EH (cell line): ENCODE measurements at places on chromosomes 4 and X.

DNA sequence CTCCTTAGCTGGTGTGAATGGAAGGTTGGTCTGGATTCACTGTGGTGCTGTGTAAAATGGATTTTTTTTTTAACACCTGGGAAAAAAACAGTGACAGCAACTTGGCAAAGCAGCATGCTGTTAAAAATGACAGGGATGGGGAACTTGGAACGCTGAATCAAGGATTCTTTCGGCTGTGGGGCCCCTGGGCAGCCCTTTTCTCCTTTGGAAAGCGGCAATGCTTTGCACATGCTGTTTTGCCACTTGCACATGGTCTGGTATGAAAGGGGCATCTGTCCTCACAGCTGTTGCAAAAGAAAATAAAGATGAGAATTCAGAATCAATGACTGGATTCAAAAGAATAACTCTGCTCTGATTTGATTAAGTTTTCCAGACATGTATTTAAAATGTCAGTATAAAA is 10.7 kb upstream of the PIGA start:
- no peak for DNase-seq

DNA sequence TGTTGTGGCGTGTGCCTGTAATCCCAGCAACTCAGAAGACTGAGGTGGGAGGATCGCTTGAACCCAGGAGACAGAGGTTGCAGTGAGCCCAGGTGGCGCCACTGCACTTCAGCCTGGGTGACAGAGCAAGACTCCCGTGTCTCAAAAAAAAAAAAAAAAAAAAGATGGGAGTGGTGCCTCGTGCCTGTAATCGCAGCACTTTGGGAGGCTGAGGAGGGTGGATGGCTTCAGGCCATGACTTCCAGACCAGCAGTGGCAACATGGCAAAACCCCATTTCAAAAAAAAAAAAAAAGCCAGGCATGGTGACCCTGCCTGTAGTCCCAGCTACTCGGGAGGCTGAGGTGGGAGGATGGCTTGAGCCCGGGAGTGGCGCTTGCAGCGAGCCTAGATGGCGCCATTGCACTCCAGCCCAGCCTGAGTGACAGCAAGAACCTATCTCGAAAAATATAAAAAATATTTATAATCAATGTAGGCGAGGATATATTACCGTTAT is 27.0 kb downstream of the EIF2S3 start:
- peak; percentile 67 for DNase-seq

DNA sequence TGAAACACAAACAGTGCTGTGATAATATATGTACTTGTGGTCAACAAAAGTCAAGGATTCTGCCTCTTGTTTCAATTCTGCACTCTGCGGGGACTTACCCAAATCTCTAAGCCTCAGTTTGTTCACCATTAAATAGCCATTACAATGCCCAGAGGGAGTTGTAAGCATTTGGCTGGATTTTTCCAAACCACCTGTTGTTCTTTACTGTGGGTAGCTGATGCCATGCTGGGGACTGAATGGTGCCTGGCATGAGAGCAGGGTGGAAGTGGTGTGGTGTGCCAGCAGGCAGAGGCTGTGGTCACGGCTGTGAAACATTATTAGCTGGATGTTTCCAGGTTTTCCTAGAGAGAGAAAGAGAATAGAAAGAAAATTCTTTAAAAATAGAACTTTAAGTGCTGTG is 60.7 kb upstream of the PAK3 start:
- no peak for DNase-seq

DNA sequence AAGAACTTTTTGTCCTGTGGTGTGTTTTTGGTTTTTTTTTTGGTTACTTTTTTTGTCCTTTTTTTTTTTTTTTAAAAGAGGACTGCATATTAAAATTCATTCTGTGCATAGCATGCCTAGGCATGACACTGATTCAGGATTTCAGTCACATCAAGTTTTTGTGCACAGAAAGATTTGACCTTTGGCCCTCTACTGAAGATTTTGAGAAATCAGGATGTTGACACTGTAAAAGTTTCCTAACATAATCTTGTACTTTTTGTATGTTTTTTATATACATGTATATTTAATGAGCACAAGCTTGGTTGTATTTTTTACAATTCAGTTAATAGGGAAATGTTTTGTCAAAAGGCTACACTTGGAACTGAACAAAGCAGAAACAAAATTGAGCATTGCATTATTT is 100.0 kb upstream of the DDX3X start:
- no peak for DNase-seq

- DNase-seq, result peak; percentile 23
These were observed at the start of gene GDPD2 for GRCh38 chrX:70422851-70423341. TSS of gene GDPD2 (plus strand) at chrX:70423314. CDS start at chrX:70424985, 1,671 bp downstream.

GRCh38 chrX:154430916-154431315 is 2.4 kb downstream of the ATP6AP1 start:
- no peak for DNase-seq

DNA sequence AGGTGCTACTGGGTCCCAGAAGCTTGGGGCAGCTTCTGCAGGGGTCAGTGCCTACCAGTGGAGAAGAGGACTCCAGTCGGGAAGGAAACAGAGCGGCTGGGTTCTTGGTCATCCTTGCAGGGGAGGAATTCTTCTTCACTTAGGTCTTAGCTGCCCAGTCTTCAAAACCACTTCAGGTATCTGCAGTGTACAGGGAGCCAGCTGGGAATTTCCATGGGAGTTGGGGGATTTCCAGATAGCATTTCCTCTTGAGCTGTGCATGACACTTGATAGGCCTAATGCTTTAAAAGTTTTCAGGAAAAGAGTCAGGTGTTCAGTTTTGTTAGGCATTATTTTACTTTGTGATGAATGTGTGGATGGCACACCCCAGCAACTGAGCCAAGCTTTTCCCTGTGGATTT is 58.1 kb upstream of the ENPP6 start:
- no peak for DNase-seq

DNA sequence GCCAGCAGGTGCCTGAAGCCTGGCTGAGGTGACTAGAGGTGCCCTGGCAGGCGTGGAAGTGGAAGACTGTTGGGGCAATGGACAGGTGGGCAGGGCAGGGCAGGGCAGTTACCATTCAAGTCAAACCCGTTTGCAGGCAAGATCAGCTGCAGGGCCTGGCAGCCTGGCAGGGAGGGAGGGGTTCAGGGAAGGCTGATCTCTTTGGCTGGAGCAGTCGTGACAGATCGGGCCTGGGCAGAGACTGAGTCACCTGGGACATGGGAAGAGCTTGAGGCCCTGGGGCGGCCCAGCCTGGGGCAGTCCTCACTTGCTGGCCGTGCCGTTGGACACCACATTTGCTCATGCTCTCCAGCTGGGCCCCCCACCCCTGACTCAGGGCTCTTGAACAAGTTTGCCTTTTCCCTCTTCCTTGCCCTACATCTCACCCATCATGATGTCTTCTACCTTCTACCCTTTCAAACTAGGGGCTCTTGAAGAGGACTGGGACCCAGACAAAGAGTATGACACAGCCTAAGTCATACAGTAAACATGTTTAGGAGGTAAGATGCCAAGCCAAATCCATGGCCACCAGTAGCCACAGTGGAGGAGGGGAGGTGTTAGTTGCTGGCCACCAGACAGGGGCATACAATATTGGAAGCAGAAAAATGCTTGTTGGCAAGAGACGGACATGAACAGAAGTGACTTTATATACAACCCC is 2.0 kb upstream of the ZNF185 start:
- DNase-seq, result no peak

DNA sequence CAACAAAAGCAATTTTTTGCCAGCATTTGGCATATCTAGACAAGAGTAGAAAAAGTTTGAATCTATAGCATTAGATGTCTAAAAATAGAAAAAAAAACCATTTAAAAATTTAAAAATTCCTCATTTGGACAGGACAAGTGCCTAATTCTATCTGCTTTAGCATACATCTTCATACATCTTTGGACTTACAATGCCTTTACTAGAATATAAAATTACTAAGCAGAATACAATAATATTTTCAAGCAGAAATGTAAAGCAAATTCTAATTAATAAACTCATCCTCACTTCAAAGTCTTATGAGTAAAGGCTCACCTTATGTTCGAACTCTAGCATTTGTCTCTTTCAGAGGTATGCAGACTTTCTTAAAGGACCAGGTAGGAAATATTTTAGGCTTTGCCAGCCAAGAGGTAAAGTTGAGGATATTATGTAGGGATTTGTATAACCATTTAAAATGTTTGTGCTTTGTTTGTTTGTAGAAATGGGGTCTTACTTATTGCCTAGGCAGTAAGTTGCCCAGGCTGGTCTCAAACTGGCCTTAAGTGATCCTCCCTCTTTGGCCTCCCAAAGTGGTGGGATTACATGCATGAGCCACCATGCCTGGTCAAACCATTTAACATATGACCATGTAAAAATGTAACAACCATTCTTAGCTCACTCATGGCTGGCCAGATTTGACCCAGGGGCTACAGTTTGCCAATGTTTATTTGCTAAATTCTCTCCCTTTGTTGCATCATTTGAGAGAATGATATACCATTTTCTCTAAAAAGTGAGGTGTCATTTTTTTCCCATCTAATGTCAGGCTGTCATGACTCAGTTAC is 29.1 kb downstream of the UGDH start:
- DNase-seq, result peak; percentile 16

DNA sequence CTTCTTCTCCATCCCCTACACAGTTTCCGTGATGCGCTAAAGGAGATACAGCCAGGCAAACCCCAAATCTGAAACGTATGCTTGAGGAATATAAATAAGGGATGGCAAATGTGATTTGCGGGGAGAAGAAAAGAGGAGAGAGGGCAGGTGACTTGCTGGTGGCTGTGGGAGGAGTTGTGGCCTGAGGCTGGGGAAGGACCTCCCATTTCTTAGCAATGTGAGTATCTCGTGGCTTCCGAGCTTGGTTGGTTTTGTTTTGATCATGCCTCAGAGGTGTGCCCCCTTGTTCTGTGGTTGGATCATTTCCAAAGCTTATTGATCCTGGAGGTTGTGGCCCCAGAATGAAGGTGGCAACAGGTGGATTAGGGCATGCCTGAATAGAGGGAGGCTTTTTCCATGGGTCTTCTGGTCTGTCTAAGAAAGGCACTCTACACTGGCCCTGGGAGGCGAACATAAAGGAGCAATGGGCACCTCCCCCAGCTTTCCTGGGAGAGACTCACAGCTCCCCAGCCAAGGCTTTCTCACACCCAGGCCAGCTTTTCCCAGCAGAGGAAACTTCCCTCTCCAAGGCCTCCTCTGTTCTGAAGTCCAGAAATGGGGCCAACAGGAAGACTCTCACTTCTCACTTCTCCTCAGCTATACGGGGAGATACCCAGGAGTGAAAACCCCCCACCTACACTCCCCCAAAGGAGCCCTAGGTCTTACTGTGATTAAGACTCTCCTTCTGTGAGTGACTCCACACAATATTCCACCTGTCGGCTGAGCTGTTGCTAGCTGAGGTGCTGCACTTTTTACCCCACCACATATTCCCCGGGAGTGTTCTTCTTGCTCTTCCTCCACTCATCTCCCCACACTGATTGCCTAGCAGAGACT is 40.0 kb downstream of the C4orf51 start:
- DNase-seq, result no peak

DNA sequence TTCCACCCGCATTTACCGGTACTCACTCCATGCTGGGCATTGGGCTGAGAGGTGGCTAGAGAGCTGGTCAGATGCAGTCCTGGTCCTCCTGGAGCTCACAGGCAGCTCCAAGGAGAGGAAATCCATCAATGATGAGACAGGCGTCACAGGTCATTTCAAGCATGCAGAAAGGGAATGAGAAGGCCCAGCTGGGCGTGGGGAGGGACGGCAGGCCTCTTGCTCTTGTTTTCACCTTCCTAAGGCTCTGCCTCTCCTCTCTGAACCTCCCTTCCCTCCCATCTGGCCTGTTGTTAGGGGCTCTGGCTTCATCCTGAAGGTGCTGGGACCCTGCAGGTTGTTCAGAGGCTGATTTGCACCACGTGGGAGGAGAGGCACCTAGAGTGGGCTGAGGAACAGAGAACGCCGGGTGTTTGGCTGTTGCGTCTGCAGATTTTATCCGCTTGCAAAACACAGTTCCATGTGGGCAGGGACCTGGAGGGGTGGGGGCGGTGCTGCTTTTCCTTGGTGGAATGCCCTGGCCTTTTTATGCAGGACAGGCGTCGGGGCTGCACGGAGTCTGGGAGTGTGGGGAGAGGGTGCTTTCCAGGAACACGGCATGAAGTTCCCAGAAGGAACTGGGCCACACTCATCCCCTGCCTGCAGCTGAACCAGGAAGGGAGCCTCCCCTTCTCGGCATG is 81.5 kb upstream of the PSAPL1 start:
- DNase-seq, result no peak

DNA sequence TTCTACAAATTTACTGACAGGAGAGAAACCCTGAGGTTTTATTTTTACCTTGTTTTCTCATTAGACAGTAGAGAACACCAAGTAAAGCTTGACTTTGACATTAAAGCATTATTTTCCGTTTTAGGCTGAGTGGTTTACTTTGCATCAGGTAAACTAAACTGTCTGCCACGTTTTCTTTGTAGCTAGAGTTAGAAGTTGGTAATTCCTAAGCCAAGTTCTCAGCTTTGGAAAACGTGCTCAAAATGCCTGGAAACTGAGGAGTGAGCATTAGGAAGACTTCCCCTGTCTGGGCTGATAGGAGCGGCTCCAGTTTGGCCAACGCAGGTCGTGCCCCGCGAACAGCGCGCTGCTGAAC is 819 bp downstream of the PDLIM3 start:
- DNase-seq, result no peak

- DNase-seq, result no peak
These were observed 19.8 kb upstream of the PPARGC1A start for GRCh38 chr4:23909671-23910070.
